MCF 10A (cell line): ENCODE measurements at places on chromosomes 5 and 9.

DNA sequence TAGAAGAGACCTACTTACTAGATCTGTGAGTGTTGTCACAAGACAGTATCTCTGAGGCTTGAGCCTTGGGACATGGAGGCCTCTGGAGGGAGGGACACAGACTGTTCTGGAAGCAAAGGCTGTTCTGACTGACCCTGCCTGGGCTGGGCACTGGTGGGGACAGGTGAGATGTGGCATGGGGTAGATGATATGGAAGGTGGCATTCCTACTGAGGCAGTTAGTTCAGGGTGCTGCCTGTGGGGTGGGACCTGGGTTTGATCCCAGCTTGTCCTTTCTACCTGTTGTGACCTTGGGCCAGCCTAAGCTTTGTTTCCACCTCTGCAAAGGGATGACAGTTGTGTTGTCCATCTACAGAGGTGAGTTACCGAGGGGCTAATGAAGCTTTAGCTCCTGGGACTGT is 140.2 kb downstream of the C9orf50 start:
- DNase-seq = no peak

- DNase-seq = no peak
These were observed 268.6 kb upstream of the MVB12B start for GRCh38 chr9:126058011-126058531.

- DNase-seq = no peak
These were observed 45.1 kb upstream of the DAB2 start for GRCh38 chr5:39469777-39470415.

- DNase-seq = no peak
These were observed 14.1 kb downstream of the ERP44 start for GRCh38 chr9:100084734-100085133.

- no peak for DNase-seq
These were observed 20.9 kb downstream of the ZNF474 start for GRCh38 chr5:122150215-122150614.
